GM13977 (cell line): ENCODE measurements at places on chromosomes 16 and 17.

GRCh38 chr17:48578616-48579470 is 693 bp upstream of the HOXB4 start:
- no peak for DNase-seq

DNA sequence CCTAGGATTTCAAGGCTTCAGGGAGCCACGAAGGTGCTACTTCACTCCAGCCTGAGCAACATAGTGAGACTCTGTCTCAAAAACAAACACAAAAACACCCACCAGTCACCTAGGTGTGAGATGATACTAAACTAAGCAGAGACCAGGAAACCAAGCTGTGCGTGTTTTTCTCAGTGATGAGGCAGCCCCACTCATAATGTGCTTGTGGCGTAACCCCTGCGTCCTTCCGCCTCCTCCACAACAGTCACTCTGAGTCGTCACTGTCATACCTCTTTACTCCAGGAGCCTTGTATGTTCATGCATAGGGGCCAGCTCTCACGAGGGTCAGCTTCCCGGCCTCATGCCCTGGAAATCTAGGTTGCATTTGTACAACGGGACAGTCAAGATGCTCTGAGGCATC is 31.1 kb upstream of the SLC47A1 start:
- DNase-seq: no peak

DNA sequence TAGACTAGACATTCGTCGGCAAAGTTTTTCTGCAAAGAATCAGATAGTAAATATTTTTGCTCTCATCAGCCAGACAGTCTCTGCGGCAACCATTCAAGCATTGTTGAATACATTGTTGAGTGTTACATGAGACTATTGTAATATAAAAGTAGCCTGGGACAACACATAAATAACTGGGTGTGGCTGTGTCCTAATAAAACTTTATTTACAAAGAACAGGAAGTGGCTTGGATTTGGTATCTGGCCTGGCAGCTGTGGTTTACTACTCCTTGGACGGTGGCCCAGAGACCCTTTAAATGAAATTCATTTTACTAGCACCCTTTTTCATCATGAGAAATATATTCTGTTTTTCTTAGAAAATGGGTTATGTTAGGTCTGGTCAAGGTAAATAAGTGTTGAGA is 297.2 kb downstream of the WWOX start:
- no peak for DNase-seq

DNA sequence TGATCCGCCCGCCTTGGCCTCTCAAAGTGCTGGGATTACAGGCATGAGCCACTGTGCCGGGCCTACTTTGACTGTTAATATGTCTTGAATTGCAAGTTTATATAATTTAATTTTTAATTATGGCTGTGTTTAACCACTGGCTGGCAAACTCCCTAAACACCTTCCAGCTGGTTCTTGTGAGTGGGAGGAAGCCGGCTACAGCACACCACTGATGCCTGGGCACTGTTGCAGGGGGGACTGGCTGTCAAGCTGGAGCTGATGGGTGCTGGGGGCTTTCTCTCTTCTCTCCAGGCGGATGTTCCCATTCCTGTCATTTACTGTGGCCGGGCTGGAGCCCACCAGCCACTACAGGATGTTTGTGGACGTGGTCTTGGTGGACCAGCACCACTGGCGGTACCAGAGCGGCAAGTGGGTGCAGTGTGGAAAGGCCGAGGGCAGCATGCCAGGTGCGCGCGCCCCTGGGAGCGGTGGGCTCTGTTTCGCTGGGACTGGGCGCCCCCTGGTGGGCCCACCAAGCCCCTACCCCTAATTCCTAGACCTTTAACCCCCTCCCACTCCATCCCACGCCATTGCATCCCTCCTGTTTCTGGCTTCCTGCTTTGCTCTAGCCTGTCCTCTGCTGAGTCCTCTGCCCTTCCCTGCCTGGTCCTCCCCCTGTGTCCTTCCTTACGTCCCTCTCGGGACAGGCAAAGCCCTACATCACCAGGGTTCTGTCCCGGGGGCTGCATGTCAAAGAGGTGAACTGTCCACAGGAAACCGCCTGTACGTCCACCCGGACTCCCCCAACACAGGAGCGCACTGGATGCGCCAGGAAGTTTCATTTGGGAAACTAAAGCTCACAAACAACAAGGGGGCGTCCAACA is 9.5 kb downstream of the TBX21 start:
- DNase-seq: peak; percentile 68

GRCh38 chr16:4763791-4764190 is 3.2 kb downstream of the ZNF500 start:
- no peak for DNase-seq

GRCh38 chr17:77534137-77534536 is 393.4 kb downstream of the SEC14L1 start:
- no peak for DNase-seq

DNA sequence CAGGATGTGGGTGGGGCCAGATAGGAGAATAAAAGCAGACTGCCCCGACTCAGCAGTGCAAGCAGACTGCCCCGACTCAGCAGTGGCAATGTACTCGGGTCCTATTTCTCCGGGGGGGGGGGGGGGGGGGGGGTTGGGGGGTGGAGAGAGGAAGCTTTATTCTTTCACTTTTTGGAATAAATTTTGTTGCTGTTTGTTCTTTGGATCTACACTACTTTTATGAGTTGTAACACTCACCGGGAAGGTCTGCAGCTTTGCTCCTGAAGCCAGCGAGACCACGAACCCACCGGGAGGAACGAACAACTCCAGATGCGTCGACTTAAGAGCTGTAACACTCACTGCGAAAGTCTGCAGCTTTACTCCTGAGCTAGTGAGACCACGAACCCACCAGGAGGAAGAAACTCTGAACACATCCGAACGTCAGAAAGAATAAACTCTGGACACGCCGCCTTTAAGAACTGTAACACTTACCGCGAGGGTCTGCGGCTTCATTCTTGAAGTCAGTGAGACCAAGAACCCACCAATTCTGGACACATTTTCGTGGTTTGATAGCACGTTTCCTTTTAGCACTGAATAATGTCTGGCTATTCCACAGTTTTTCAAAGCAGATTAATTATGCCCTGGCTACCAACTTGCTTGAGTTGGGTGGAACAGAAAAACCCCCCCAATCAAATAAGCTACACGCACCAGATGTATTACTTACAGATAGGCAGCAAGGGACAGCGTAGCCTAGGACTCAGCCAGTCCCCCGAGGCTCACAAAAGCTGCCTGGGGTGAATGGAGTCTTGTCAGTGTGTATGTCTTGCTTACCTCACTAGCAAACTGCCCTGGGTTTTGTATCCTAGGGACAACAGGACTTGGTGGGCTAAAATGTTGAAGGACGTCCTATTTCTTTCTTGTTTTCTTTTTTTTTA is 11.9 kb downstream of the FZD2 start:
- DNase-seq: no peak

DNA sequence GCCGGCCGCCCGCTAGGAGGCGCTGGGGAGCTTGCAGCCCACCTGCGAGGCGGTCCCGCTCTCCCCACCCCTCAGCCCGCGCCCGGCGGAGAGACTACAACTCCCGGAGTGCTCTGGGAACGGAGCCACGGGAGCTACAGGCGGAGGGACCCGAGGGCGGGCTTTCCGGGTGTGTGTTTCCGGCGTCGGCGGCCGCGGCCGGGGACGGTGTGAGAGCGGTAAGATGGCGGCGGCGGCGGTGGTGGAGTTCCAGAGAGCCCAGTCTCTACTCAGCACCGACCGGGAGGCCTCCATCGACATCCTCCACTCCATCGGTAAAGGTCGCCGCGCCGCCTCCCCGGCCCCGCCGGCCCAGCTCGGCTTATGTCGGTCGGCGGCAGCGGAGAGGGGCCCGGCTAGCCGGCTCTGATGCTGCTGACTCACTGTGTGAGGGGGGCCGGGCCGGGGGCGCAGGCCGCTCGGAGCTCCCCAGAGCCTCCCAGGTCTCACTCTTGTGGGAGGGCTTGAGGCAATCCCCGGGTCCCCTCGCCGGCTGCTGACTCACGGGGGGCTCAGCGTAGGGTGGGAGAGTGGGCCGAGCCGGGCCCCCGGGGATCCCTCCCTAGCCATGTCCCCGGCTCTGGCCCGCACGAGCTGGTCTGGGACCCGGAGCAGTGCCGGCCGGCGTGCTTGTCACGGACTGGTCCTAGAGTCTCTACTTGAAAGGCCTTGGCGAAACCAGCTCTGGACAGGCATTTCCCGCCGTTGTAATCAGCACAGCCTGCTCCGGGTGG is at the start of gene PSMD11:
Gene PSMD11 (plus strand): TSS at position 210 of the 773 bp plus-strand sequence. CDS start 14 bp downstream, at position 224.
- peak; percentile 98 for DNase-seq

DNA sequence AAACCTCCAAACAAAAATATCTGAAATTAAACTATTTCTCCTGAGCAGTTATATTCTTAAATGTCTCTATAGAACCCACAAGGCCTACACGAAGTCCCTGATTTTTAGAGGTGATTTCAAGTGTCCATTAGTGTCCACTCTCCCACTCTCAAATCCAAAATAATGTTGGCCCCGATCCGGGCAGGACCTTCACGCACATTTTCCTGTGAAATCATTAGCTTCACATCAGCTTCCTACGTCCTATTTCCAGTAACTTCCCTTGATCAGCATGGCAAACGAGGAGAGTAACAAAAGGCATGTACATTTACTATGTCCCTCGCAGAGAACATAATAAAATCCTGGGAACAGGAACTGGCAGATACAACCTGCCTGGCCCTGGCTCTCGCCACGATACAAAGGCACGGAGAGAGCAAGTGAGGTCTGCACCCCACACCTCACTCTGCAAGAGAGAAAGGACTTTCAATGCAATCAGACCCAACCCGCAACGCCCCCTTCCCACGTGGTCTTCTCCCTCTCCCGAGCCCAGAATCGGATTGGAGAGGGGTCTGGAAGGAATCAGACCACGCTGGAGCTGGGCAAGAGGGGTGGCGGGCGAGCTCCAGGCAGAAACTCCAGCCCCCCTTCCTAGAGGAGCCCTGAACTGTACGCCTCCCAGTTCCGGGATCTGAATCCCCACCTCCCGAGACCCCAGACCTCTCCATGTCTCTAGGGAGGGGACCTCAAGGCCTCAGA is 17.5 kb upstream of the C17orf78 start:
- DNase-seq: peak; percentile 73

GRCh38 chr17:7992924-7993323 is 9.5 kb upstream of the GUCY2D start:
- no peak for DNase-seq

DNA sequence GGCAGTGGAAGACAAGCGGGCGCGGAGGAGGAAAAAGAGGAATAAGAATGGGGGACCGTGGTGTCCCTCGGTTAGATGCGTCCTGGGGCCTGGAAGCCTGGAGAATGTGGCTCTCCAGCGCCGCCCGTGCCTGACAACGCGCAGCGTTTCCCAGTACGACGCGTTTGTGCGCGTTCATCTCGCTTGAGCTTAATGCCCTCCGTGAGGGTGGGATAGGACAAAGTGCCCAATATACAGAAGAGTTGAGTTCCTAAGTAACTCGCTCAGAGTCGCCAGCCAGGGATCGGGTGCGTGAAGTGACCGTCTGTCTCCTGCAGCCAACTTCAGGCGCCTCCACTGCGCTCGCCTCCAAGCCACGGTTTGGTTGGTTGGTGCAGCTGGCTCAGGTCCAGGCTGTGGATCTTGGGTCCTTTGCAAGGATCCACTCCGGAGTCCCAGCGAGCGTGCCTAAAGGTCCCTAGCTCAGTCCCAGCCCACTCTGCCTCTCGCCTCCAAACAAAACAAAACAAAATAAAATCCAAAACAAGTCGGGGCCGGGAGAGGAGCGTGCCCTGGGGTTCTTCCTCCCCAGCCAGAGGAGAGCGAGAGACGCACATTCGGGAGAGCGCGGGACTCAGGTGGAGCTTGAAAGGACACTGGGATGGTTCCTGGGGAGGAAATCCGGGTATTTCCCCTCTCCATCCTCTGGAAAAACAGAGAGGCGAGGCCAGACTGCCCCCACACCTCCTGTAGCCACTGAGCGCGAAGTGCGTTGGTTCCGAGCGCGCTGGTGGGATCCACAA is 974 bp downstream of the GALR2 start:
- no peak for DNase-seq

- no peak for DNase-seq
Observed at GRCh38 chr16:53515259-53515658, 12.2 kb upstream of the AKTIP start.

- DNase-seq: peak; percentile 39
Observed at GRCh38 chr16:2856061-2856670, 1.8 kb downstream of the PRSS22 start.

GRCh38 chr16:12171206-12171605 is 194.7 kb downstream of the SNX29 start:
- DNase-seq: no peak

GRCh38 chr16:83615953-83616350 is 191.8 kb upstream of the HSBP1 start:
- DNase-seq: no peak

GRCh38 chr16:88023786-88024185 is 72.6 kb downstream of the BANP start:
- DNase-seq: no peak
